Activated T-cell treated with anti-CD3 and anti-CD28 coated beads, Interleukin-2, amount 50 U/mL, for 72 hours (primary cell): ENCODE measurements at places on chromosomes 7 and 10. TPM values are rescaled to one million over a fixed set of nuclear protein-coding genes. Genes with fewer than 3 reads are reported as not detected.

Gene CPN1
- not detected for total RNA-seq

Gene NPC1L1
- total RNA-seq, result 0.12 TPM

Gene DGKB
- total RNA-seq, result not detected

Gene CYP3A4
- total RNA-seq, result not detected

Gene HABP2
- total RNA-seq, result not detected

Gene SEMA3D
- 0.24 TPM for total RNA-seq

Gene GPR146
- 2.7 TPM for total RNA-seq

Gene ADAM8
- total RNA-seq, result 218 TPM

Gene CALN1
- total RNA-seq, result not detected

Gene IDI2
- not detected for total RNA-seq

Gene CSGALNACT2
- 55.2 TPM for total RNA-seq

Gene DENND10
- 41.3 TPM for total RNA-seq

Gene PURB
- total RNA-seq, result 29.6 TPM

Gene C7orf57
- total RNA-seq, result 0.56 TPM

Gene FANK1
- 1.1 TPM for total RNA-seq

Gene GIMAP4
- total RNA-seq, result 114 TPM

Gene ADAMTS14
- 0.37 TPM for total RNA-seq

Gene LIPK
- total RNA-seq, result not detected

Gene FFAR4
- not detected for total RNA-seq

Gene CPEB3
- total RNA-seq, result 1.7 TPM

Gene CDC14C
- not detected for total RNA-seq

Gene GRIFIN
- total RNA-seq, result not detected

Gene ZCCHC24
- 1.7 TPM for total RNA-seq

Gene PDE6C
- not detected for total RNA-seq

Gene CNPY1
- not detected for total RNA-seq
